ENCODE measurements at places on chromosomes 4 and X. TPM values are rescaled to one million over a fixed set of nuclear protein-coding genes. Genes with fewer than 3 reads are reported as not detected.
A peak's percentile ranks its signal among the peaks of the same experiment; 100 is the strongest.

- DNase-seq, result peak; percentile 1
- peaks cover 4% of the 10 kb centered on the region for H3K4me1 ChIP-seq
- H3K36me3 ChIP-seq, result no peaks in the 10 kb centered on the region
- no peak overlapping the region for H3K27ac ChIP-seq
- no peaks in the 10 kb centered on the region for H3K27me3 ChIP-seq
Measured at GRCh38 chr4:1572521-1572920, 111.6 kb downstream of the FAM53A start.

DNA sequence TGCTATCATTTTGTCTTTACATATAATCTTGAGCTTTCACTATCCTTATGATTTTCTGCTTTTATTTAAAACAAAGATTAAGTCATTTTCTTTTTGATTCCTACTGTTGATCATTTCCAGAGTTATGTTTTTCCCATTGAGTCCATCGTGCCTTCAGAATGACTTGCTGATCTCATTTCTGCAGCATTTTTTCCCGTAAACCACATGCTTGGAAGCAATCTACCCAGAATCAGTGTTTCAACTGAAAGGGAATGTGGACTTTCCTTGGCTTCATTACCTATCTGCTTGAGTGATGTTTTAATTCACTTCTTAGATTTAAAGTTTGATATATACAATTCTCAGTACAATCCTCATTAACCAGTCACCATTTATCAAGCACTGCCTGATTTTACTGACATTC, 192.4 kb upstream of the FSTL5 start:
- no peaks in the 10 kb centered on the region for H3K27me3 ChIP-seq
- H3K4me1 ChIP-seq, result no peaks in the 10 kb centered on the region
- no peak overlapping the region for H3K4me3 ChIP-seq
- H3K27ac ChIP-seq, result no peak overlapping the region

The ELK1 gene
- 40.5 TPM for total RNA-seq

DNA sequence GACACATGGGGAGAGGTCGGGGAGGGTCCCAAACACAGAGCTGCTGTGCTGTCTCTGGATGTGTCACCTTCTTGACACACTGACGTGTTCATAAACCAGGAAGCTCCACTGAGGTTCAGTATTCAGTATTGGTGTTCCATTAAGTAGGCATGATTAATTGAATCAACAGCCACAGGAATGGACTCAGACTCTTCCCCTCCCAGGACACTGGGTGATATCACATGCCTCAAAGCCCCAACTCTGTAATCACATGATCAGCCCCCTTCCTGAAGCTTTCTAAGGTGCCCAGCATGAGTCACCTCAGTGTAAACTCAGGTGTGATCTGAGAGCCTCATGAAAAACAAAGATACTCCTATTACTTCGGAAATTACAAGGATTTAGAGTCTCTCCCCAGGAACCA, 21.1 kb upstream of the HNRNPD start:
- H3K27ac ChIP-seq, result no peak overlapping the region
- H3K27me3 ChIP-seq, result no peaks in the 10 kb centered on the region
- no peaks in the 10 kb centered on the region for H3K36me3 ChIP-seq

GRCh38 chr4:68569466-68570121, 6.5 kb downstream of the UGT2B17 start:
- H3K27me3 ChIP-seq, result no peaks in the 10 kb centered on the region
- H3K36me3 ChIP-seq, result no peaks in the 10 kb centered on the region
- no peak overlapping the region for H3K27ac ChIP-seq
- no peak for DNase-seq

DNA sequence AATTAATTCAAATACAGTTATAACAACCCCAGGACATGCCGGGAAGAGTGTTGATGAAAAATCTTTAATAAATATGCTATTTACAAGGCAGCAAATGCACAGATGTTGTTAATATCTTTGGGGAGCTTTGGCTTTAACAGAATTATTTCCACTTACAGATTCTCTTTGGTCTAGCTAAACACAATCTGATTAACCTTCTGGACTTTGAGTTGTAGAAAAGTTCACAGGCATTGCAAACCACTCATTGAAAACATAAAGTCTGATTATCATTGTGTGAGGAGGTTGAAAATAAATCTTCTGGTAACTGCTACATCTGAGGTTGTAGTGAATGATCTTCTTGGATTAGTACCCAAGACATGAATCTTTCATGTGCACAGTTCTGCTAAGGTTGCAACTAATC, 255.6 kb downstream of the LHFPL1 start:
- H3K4me3 ChIP-seq, result no peak overlapping the region
- DNase-seq, result no peak
- H3K27ac ChIP-seq, result no peak overlapping the region
- no peaks in the 10 kb centered on the region for H3K36me3 ChIP-seq
- no peaks in the 10 kb centered on the region for H3K27me3 ChIP-seq

DNA sequence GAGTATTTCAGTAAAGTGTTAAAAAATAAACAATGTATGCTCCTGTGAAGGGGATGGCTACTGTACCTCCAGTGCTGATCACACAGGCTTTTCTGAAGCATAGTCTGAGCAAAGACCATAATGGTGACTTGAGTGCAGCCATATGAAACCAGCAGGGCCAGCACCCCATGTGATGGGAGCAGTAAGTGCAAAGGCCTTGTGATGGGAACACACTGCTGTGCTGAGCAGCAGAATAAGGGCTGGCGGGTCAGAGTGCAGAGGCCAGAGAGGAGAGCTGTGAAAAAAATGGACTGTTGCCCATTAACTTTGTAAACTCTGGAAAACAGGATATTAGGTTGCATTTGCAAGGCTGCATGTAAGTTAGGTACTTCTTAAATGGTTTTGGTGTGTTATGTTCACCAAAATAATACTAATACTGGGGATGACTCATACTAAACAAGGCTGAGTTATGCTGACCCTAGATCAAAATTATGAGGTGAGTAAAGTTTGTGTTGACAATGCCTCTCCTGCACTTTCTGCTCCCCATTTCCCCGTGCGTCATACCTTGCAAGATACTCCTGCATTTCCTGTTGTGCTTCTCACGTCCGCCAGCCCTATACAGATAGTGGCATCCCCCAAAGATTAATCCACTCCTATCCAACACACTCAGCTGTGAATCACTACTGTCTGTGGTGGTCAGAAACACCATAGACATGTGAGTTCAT, 67.0 kb upstream of the FAM9A start:
- H3K4me1 ChIP-seq, result no peaks in the 10 kb centered on the region
- DNase-seq, result no peak
- H3K27me3 ChIP-seq, result no peaks in the 10 kb centered on the region
- H3K27ac ChIP-seq, result no peak overlapping the region
- no peaks in the 10 kb centered on the region for H3K36me3 ChIP-seq
- H3K4me3 ChIP-seq, result no peak overlapping the region

The GLRB gene
- total RNA-seq, result not detected

The PRDM5 gene
- 0.14 TPM for total RNA-seq

GRCh38 chrX:56615282-56615681, 51.9 kb downstream of the UBQLN2 start:
- H3K27ac ChIP-seq, result no peak overlapping the region
- H3K4me1 ChIP-seq, result no peaks in the 10 kb centered on the region

GRCh38 chrX:24334461-24334860, 20.6 kb upstream of the SUPT20HL2 start:
- no peaks in the 10 kb centered on the region for H3K27me3 ChIP-seq
- no peaks in the 10 kb centered on the region for H3K36me3 ChIP-seq
- DNase-seq, result no peak
- H3K4me1 ChIP-seq, result no peaks in the 10 kb centered on the region
- no peak overlapping the region for H3K27ac ChIP-seq
- no peak overlapping the region for H3K4me3 ChIP-seq

The OCIAD1 gene
- total RNA-seq, result 89.9 TPM

GRCh38 chrX:103396186-103396585, 19.8 kb downstream of the BEX3 start:
- H3K36me3 ChIP-seq, result no peaks in the 10 kb centered on the region
- no peaks in the 10 kb centered on the region for H3K4me1 ChIP-seq
- no peak overlapping the region for H3K27ac ChIP-seq
- H3K4me3 ChIP-seq, result no peak overlapping the region
- DNase-seq, result no peak

The TCEAL6 gene
- not detected for total RNA-seq

The GUCY1B1 gene
- not detected for total RNA-seq

The CABS1 gene
- not detected for total RNA-seq
